CD14-positive monocyte (primary cell): ENCODE measurements at places on chromosomes 16 and 17. TPM values are rescaled to one million over a fixed set of nuclear protein-coding genes. Genes with fewer than 3 reads are reported as not detected.

ATP2C2 gene
- not detected for polyA plus RNA-seq

DNA sequence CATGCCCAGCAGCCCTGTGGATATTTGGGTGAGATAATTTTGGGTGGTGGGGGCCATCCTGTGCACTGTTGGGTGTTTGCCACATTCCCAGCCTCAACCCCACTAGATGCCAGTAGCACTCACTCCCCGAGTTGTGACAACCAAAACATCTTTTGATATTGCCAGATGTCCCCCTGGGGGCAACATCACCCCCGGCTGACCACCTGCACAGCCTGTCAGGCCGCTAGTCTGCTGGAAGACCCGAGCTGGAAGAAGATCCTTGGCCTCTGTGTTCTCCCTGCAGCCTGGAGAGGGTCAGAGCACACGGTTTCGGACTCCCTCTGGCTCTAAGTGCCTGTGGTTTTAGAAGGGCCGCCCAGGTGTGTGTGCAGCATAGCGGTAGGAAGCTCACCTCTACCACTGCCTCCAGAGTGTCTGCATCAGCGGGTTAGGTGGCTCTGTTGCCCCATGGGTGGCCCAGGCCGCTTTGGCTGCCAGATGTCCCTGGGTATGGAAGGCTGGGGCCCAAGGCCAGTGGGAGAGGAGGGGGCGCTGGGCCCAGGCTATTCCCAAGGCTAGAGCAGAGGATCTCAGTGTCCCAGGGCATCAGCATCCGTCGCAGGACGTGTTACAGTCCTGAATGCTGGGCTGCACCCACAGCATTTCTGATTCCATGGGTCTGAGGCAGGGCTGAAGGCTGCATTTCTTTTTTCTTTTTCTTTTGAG is 195.8 kb upstream of the GSE1 start:
- DNase-seq, result no peak

- DNase-seq, result peak; percentile 26
These were observed 74.4 kb upstream of the SMIM36 start for GRCh38 chr17:55585629-55586028.

SYCE1L gene
- 0.29 and 0.43 TPM in 2 replicates for polyA plus RNA-seq

GPR179 gene
- not detected for polyA plus RNA-seq

BRIP1 gene
- 0.12 TPM for polyA plus RNA-seq

DNA sequence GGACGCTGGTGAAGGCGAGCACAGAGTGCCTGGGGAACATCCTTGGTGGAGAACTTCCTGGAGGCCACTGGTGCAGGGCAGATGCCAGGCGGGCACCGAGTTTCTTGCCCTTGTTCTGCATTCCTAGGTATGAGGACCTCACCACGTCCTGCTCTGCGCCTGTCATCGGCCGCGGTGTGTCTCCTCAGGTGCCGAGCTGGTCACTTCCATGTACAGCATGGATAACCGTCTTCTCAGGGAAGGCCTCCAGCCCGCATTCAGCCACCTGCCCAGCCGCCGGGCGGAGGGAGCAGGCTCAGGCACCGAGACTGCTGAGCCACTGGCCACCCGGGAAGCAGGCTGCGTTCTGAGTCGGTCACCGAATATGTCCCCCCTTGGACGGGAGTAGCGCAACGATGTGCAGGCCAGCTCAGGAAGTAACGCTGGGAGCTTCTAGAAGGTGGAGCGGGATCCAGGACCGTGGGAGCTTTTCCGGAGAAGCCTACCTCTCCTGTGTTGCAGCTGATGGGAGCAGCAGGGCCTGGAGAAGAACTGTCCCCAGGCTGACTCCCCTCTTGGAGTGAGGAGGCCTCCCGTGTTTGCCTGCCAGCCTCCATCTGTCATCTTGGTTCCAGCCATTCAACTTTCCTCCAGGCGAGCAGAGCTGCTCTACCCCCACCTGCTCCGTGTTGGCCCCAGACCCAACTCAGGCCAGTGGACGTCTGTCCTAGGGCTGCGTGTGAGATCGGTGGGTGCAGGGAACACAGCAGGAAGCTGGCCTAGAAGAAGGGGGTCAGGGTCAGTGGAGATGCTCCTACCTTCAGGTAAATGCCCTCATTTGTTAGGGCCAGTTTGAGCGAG is 2.1 kb upstream of the BAIAP2 start:
- no peak for DNase-seq

DNA sequence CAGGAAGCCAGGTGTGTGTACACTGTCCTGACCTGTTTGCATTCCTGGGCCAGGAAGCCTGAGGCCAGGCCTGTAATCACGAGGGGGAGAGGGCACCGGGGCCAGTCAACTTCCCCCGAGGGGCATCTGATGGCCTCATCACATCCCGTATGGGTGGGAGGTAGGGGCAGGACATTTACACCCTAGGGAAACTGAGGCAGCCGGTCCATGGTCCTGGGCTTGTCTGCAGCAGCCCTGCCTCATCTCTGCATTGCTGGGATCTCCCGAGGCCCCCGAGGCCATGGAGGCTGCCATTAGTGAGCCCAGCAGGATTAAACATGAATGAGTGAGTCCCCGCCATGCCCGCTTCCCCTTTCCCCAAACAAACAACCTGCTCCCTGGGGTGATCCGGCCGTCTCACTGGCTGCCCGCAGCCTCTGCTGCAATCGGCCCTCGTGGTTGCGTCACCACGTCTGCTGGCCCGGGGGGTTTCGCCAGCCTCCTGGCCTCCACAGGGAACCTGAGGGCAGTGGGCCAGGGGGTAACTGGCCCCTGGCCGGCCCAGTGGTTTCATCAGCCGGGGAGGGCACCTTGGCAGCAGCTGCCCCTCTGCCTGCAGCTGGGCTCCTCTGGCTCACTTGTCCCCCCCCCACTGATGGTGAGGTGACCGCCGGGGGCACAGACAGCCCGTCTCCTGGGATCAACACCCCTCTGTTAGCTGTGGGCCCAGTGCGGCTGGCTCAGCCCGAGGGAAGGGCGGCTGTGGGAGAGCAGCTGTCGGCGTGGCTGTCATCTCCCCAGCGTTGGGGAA is 88.3 kb upstream of the GSE1 start:
- peak; percentile 95 for DNase-seq

- DNase-seq, result peak; percentile 78
These were observed 169.1 kb downstream of the XYLT1 start for GRCh38 chr16:17301593-17302135.

RRAD gene
- 1.9 and 2.2 TPM in 2 replicates for polyA plus RNA-seq

DNA sequence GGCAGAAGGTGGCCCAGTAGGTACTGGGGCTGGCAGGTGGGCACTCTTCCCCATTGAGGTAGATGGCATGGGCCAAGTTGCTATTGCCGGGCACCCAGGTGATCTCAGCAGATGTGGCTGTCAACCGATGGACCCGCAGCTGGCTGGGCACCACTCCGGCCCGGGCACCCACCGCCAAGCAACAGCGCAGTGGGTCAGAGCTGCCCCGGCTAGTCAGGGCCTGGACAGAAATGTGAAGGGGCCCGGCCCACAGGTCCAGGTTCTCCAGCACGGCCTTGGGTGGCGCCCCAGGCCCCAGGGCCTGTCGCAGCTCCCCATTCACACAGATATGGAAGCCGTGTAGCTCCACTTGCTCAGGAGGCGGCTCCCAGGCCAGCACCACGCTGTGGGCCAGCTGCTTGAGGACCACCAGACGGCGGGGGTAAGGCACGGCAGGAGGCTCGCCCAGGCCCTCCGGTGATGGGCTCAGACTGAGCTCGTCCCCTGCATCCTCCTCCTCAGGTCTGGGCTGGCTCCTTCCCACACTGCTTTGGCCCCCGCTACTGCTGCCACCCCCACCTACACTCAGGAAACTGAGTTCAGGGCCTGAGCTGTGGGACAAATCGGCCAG is 16.5 kb downstream of the TSPOAP1 start:
- DNase-seq, result no peak

DNA sequence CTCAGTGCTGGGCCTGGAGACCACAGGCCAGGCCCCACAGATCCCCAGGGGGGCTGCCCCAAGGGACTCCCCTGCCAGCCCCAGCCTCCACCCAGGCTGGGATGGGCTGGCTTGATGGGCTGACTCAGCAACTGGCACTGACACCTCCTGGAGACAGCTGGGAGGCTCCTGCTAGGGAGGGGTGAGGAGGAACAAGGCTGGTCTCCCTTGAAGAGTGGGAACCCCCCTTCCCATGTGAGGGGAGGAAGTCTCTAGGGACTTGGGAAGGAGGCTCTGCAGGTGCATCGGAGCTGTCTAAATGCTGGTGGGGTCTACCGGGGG is 10.4 kb downstream of the NHERF1 start:
- peak; percentile 88 for DNase-seq

- DNase-seq, result no peak
These were observed 40.8 kb upstream of the MEAK7 start for GRCh38 chr16:84545114-84545737.

GRCh38 chr17:67068999-67069398 is 24.6 kb downstream of the CACNG1 start:
- DNase-seq, result no peak

- no peak for DNase-seq
These were observed 28.0 kb downstream of the ZNF423 start for GRCh38 chr16:49827805-49828438.

DNA sequence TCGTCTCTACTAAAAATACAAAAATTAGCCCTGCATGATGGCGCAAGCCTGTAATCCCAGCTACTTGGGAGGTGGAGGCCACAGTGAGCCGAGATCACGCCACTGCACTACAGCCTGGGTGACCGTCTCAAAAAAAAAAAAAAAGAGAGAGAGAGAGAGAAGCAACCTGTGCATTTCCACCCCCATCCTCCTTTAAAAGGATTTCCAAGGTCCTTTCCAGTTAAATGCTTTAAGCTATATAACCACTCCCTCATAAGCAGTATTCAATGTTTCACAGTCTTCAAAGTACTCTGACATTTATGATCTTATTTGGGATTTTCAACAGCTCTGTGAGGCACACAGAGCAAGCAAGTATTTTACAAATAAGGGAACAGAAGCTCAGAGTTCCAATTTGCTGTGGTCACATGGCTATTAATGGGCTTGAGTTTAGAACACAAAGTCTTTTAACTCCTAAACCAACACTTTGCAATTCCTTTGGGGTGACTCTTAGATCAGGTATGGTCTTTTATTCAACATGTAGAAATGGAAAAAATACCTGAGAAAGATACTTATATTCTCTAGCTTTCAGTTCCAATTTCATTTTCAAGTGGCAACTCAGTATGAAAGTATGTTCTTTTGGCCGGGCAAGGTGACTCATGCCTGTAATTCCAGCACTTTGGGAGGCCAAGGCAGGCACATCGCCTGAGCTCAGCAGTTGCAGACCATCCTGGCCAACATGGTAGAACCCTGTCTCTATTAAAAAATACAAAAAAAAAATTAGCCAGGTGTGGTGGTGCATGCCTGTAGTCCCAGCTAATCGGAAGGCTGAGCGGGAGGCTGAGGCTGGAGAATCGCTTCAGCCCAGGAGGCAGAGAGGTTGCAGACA is 31.3 kb downstream of the SPOP start:
- DNase-seq, result no peak

DNA sequence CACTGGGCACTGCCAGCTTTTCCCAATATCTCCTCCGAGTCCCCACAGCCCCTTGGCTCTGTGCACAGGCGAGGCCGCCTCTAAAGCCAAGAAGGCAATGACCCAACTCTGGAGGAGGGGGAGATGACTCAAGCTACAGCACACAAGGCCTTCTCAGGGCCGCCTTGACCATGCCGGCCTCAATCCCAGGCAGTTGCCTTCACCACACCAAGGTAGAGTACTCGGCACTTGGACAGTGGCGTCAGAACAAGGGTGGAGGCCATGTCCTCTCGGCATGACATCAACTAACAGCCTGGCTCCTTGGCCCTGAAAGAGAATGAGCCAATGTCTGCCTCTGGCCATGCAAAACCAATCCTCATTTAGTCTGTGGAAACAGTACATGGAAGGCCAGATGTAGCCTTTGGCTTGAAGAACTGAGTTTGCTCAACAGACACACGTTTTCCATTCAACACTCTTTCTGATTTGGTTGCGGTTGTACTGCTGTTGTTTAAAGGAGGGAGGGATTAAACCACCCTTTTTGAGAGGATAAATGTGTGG is 139.6 kb downstream of the XYLT1 start:
- DNase-seq, result no peak

DNA sequence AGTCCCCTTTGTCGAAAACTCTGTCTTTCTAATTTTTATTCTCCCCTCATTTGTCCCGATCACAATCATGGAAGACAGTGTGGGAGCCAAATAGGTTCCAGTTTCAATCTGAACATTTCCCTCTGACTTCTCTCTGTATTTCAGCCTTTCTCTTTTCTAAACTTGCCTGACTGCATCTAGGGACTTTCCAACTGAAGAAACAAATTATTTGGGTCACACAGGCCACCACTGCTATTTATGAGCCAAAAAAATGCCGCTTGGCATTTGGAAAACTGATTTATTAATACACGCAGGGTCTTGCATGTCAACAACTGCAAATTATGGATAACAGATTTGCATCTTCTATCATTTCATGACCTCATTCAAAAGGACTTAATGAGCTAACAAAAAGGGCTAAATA is 55.2 kb upstream of the ELAC2 start:
- no peak for DNase-seq

TEDC2 gene
- polyA plus RNA-seq, result not detected

DNA sequence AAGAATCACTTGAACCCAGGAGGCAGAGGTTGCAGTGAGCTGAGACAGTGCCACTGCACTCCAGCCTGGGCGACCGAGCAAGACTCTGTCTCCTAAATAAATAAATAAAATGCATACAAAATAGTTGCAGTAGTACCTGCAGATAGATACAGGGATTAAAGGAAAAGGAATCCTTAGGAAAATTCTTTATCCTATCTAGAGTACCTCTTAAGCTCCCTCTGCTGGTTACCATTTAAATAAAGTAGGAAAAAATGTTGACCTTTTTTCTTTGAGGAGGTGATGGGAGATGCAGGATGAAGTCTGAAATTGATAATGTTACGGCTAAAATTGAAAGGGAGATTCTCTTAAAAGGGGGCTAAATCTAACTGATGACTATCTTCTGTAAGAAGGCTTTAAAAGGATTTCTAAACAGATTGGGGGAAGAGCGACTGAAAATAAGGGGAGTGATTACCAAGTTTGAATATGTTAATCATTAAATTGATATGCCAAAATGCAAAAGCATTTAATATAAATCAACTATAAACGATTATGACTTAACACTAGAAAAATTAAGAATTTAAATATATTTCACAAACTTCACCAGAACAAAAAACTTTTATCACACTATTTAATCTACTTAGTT is 29.4 kb downstream of the C16orf87 start:
- DNase-seq, result no peak

GRCh38 chr17:39926588-39927100 is 757 bp downstream of the ORMDL3 start:
- DNase-seq, result no peak

ITGAL gene
- 109 TPM for polyA plus RNA-seq

ZFP3 gene
- 0.75 TPM for polyA plus RNA-seq

P2RX5 gene
- polyA plus RNA-seq, result 3.4 TPM

DNA sequence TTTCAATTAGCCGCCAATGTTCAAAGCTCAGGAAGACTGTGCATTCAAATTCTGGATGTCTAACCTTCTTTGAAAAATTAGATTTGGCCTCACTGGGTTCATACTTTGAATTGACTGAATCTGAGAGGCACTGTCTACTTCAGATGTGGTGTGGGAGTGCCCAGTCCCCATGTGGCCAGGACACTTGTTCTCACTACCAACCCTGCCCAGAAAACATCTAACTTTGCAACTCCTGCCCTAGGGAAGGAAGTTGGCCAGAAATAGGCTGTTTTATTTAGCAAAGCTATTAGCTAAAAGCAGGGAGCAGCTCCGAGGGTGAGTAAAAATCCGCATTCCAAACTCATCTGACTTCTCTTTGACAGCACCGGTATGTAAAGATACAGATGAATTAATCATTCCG is 86.3 kb downstream of the XYLT1 start:
- DNase-seq, result no peak

KRT40 gene
- polyA plus RNA-seq, result not detected

GRCh38 chr16:56625943-56626654 is 518 bp downstream of the MT1E start:
- no peak for DNase-seq
